ENCODE measurements at places on chromosomes 3 and 15. TPM values are rescaled to one million over a fixed set of nuclear protein-coding genes. Genes with fewer than 3 reads are reported as not detected.

Gene ALCAM
- total RNA-seq: 29.1 TPM

Gene ROBO2
- 2.0 TPM for total RNA-seq

Gene MAPK6
- 48.8 TPM for total RNA-seq

Gene DNAJA4
- total RNA-seq: 66.8 TPM

Gene EMC7
- total RNA-seq: 39.3 TPM

Gene GNB4
- total RNA-seq: 81.2 TPM

Gene HIGD2B
- not detected for total RNA-seq

Gene FANCD2
- 2.3 TPM for total RNA-seq

Gene MNS1
- total RNA-seq: 0.78 TPM

Gene HYAL2
- total RNA-seq: 77.4 TPM

Gene CCR9
- not detected for total RNA-seq

Gene GABRR3
- not detected for total RNA-seq

Gene TNIK
- total RNA-seq: 3.0 TPM

Gene RETNLB
- total RNA-seq: not detected

Gene PPP2R3A
- total RNA-seq: 36.8 TPM

Gene RTP4
- 0.21 TPM for total RNA-seq

Gene DALRD3
- 63.5 TPM for total RNA-seq

Gene STAC
- total RNA-seq: 1.3 TPM

Measured in lower leg skin (tissue), 4 donors.